ENCODE measurements at places on chromosomes 3 and 15. TPM values are rescaled to one million over a fixed set of nuclear protein-coding genes. Genes with fewer than 3 reads are reported as not detected.

NRG4 gene
- 3.0 TPM for total RNA-seq

SNTN gene
- total RNA-seq = not detected

ROBO1 gene
- 78.6 TPM for total RNA-seq

SUSD5 gene
- 1.1 TPM for total RNA-seq

WDR93 gene
- total RNA-seq = 1.3 TPM

- H3K4me1 ChIP-seq = peaks cover 15% of the 10 kb centered on the region
- H3K27me3 ChIP-seq = no peaks in the 10 kb centered on the region
- H3K36me3 ChIP-seq = no peaks in the 10 kb centered on the region
Measured at GRCh38 chr3:144351773-144352365, 380.2 kb downstream of the DIPK2A start.

GRCh38 chr3:1374471-1374870, 281.6 kb downstream of the CNTN6 start:
- H3K36me3 ChIP-seq = no peaks in the 10 kb centered on the region
- DNase-seq = no peak
- H3K27ac ChIP-seq = no peak overlapping the region
- H3K4me3 ChIP-seq = no peak overlapping the region

- DNase-seq = no peak
- H3K4me1 ChIP-seq = no peaks in the 10 kb centered on the region
- no peak overlapping the region for H3K4me3 ChIP-seq
Measured at GRCh38 chr15:70067681-70068080, 30.0 kb downstream of the TLE3 start.
